ENCODE measurements at places on chromosomes 1 and 21.

GRCh38 chr1:80498673-80499072 is 1302.1 kb upstream of the ADGRL2 start:
- no peak for DNase-seq

DNA sequence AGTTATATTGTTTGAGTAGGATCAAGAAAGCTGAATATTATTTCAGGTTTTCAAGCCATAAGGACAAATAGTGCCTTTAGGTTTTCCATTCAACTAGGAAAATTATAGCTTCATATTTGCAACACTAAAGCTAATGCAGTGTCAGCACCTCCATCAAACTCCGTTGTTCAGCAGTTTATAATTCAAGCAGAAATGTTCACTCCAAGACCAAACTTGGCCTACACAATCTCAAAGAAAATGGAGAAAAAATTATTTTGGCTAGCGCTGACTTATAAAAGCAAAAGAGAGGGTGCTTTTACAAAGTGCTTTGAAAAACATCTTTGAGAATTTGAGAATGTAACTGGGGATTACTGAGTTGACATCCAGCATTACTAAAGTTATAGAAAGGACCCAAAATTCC is 1.4 kb downstream of the SPAG17 start:
- DNase-seq = no peak

DNA sequence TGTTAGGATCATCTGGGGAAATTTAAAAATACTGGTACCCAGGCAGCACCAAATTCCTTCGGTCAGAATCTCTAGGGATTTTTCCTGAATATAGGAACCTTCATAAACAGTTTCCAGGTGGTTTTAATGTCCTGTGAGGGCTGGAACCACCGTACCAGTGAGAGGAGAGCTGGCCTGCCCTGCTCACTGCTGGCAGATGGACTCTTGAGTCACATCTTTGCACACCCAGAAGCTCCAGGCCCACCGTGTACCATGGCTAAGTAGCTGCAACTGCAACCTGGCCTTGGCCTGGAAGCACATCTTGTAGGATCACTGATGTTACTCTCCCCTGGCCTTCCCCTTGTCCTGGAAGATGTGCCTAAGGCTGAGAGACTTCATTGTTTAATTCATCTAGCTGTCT is 181.5 kb downstream of the DISC1 start:
- DNase-seq = no peak

- no peak for DNase-seq
Observed at GRCh38 chr1:61842863-61843514, 100.7 kb downstream of the PATJ start.

- no peak for DNase-seq
Observed at GRCh38 chr1:206905295-206906164, 8.3 kb downstream of the IL24 start.

- no peak for DNase-seq
Observed at GRCh38 chr1:62198781-62199125, 4.1 kb downstream of the L1TD1 start.

DNA sequence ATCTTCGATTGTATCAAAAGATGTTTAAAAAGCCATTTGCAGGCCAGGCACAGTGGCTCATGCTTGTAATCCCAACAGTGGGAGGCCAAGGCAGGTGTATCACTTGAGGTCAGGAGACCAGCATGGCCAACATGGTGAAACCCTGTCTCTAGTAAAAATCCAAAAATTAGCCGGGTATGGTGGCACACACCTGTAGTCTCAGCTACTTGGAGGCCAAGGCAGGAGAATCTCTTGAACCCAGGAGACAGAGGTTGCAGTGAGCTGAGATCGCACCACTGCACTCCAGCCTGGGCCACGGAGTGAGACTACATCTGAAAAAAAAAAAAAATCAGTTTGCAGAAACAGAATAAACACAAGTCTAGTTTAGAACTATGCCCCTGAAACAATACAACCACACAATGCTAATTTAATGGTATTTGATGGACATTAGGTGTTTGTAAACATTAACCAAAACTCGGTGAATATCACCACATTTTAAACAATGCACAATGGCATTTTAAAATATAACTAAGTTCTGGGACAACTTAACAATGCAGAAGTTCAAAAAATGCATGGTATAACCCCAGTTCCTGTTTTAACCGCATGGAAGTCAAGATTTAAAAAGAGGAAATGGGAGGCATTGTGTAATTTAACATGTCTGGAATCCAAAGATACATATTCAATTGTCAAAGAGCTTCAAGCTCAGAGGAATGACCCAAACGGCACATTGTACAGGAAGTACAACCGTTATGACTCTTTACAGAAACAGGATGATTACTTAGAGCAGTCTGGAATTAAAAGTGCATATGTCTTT is 7.1 kb upstream of the PTTG1IP start:
- no peak for DNase-seq

GRCh38 chr1:214658785-214659184 is 55.8 kb downstream of the CENPF start:
- DNase-seq = peak; percentile 36

DNA sequence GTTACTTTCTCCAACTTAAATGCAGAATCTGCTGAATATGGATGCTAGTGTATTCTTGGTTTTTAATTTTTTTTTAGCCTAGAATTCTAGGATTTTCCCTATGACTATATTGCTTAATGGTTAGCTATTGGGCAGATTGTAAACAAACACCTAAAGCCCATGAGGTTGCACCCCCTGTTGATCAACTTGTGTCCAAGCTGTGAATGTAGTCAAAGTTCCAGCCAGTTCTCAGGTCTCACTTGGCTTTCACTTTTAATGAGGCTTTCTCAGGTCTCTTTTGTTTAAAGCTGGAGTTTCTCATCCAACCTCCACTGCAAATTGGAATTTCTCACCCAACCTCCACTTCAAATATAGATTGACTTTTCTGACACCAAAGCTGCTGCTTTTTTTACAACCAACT is 35.9 kb downstream of the FCER1A start:
- no peak for DNase-seq

GRCh38 chr1:193070386-193070753 is 11.0 kb downstream of the RO60 start:
- DNase-seq = no peak

GRCh38 chr1:94819945-94820746 is at the start of gene SLC44A3:
SLC44A3 (plus strand) TSS chr1:94820357; CDS start chr1:94820452, 95 bp downstream.
- DNase-seq = peak; percentile 33
